HFFc6 (cell line): ENCODE measurements at places on chromosomes 11 and 22.

DNA sequence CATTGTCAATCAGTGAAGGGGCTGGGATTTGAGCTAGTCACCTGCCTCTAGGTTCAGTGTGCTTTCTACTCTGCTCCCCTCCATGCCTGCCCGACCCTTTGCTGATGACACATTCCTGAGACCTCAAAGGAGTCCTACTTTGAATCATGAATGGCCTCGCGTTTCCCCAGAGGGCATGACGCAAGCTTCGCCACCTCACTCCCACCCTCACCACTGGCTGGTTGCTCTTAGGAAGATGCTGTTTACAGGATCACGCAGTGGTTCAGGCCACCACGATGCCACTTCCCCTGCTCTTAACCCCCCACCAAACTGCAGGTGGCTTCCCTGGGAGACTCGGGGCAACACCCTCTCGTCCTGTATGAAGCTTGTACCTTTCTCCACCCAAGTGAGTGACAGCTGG lies 62.9 kb upstream of the B3GAT1 start:
- no peak for DNase-seq
- peaks cover 2% of the 10 kb centered on the region; the same call in 1 of the 2 replicates for H3K27me3 ChIP-seq
- H3K4me3 ChIP-seq = no peak overlapping the region
- H3K4me1 ChIP-seq = no peaks in the 10 kb centered on the region
- no peak overlapping the region for H3K27ac ChIP-seq

- peaks cover 13% of the 10 kb centered on the region for H3K4me1 ChIP-seq
- no peaks in the 10 kb centered on the region for H3K36me3 ChIP-seq
- H3K27ac ChIP-seq = no peak overlapping the region
- H3K27me3 ChIP-seq = peaks cover 13% of the 10 kb centered on the region
These were observed 15.3 kb upstream of the CD82 start for GRCh38 chr11:44550123-44550522.

- H3K4me1 ChIP-seq = peaks cover 6% of the 10 kb centered on the region
- no peak for DNase-seq
- peaks cover 3% of the 10 kb centered on the region for H3K27me3 ChIP-seq
- H3K4me3 ChIP-seq = no peak overlapping the region
- H3K27ac ChIP-seq = no peak overlapping the region
These were observed 21.2 kb downstream of the BMAL1 start for GRCh38 chr11:13298765-13299164.

DNA sequence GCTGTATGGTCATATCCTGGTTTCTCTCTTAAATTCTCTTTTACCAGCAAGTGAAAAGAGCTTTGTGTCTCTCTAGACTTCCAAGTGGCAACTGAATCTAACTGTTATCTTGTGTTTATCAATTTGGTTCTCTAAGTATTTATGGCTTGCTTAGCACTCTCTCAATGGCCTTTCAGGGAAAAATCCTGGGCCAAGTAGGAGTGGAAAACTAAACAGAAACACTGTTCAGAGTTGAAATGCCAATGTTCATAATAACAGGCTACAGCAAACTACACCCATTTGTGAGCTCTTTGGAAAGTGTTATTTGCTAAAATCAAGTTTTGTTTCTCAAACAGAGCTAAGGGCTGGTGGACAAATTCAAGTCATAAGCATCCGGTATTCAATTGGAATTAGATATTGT lies 10.1 kb downstream of the MMP12 start:
- H3K4me3 ChIP-seq = no peak overlapping the region
- no peaks in the 10 kb centered on the region for H3K36me3 ChIP-seq
- DNase-seq = no peak
- H3K27me3 ChIP-seq = no peaks in the 10 kb centered on the region; the same call in 1 of the 2 replicates
- H3K4me1 ChIP-seq = peaks cover 35% of the 10 kb centered on the region
- no peak overlapping the region for H3K27ac ChIP-seq

GRCh38 chr22:19059481-19060278 lies 62.5 kb downstream of the DGCR2 start:
- DNase-seq = no peak
- no peak overlapping the region for H3K27ac ChIP-seq
- no peak overlapping the region for H3K4me3 ChIP-seq
- peaks cover 24% of the 10 kb centered on the region for H3K36me3 ChIP-seq

DNA sequence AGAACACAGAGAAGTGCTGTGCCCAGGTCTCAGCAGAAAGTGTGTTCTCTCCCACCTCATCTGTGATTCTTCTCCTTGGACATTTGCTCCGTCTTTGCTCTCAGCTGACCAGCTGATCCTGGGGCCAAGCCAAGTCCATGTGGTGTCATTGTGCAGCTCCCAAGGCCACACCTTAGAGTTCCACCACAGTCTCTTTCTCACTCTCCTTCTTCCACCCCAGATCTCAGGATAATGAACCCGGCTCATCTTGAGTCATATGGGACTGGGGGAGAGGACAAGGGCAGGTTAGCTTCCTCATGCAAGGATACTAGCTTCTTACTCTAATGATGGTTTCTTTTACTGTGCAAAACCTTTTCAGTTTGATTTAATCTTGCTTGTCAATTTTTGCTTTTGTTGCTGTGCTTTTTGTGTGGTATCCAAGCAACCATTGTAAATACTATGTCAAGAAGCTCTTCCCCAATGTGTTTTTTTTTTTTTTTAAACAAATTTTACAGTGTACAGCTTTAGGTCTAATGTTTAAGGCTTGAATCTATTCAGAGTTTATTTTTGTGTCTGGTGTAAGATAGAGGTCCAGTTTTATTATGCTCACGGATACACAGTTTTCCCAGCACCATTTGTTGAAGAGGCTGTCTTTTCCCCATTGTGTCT lies 75.0 kb upstream of the OR4B1 start:
- H3K36me3 ChIP-seq = peaks cover 48% of the 10 kb centered on the region
- no peaks in the 10 kb centered on the region; the same call in 1 of the 2 replicates for H3K27me3 ChIP-seq
- peak; percentile 45 for DNase-seq
- peak overlapping the region; percentile 78 for H3K27ac ChIP-seq

GRCh38 chr11:86803136-86804045 lies 3.0 kb downstream of the PRSS23 start:
- H3K27ac ChIP-seq = peak overlapping the region; percentile 67
- peaks cover 76% of the 10 kb centered on the region for H3K4me1 ChIP-seq
- no peak for DNase-seq

DNA sequence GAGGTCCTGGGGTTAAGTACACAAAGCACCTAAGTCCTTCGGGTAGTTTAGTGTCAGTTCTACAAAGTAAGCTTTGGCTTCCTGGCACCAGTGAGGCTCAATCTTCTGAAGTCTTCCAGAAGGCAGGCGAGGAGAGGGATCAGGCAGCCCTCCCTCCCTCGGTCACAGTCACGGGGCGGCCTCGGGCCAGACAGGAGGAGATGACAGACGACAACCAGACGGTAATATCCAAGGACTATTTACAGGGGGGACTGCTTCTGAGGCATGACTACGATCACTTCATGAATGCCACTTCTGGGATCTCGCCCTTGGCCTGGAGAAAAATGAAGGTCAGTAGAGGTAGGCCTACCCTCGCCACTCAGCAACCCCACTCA lies 383 bp upstream of the TMEM223 start:
- H3K36me3 ChIP-seq = peaks cover 44% of the 10 kb centered on the region
- H3K4me1 ChIP-seq = peaks cover 63% of the 10 kb centered on the region
- H3K27ac ChIP-seq = peak overlapping the region; percentile 90
- DNase-seq = no peak
- peak overlapping the region; percentile 93 for H3K4me3 ChIP-seq

- H3K4me3 ChIP-seq = no peak overlapping the region
- H3K27ac ChIP-seq = no peak overlapping the region
- no peaks in the 10 kb centered on the region for H3K36me3 ChIP-seq
- H3K27me3 ChIP-seq = no peaks in the 10 kb centered on the region
- DNase-seq = no peak
- peaks cover 7% of the 10 kb centered on the region; the same call in 1 of the 2 replicates for H3K4me1 ChIP-seq
These were observed 96.1 kb upstream of the CTSC start for GRCh38 chr11:88433536-88434230.

DNA sequence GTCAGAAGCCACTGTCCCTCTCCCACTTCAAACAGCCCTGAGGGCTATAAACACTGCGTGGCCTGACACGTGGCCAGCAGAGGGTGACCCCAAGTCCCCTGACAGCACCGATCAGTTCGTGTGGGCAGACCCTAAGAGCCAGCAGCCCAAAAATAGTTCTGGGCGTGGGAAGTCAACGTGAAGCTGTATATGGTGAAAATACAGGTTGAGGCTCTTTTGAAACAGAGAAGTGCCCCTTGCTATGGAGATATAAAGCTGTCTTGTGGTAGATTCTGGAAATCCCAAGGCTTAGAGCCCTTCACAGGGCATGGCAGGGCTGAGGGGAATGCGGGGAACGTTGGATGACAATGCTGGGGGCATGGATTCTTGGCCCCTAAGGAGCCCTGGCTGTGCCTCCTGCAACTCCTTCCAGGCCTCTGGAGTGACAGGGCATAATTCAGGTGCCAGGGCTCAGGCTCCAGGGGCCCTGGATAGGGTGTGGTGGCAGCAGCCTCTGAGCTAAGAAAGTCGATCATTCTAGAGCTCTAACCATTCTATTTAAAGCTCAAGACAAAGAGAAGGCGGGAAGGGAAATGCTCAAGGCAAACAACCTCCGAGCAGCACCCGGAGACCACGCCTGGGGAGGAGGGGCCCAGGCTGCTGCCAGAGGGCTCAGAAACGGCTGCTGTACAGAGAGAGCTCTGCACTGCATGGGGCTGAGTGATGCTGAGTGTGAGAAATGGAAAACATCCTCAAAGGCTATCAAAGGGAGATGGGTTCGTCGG lies 60.4 kb upstream of the CD5 start:
- no peak overlapping the region for H3K4me3 ChIP-seq
- peaks cover 12% of the 10 kb centered on the region for H3K4me1 ChIP-seq
- H3K36me3 ChIP-seq = no peaks in the 10 kb centered on the region
- H3K27me3 ChIP-seq = peaks cover 28% of the 10 kb centered on the region
